ENCODE measurements at places on chromosomes 4 and X.
A peak's percentile ranks its signal among the peaks of the same experiment; 100 is the strongest.

- DNase-seq = no peak
Observed at GRCh38 chr4:60952921-60953320, 247.2 kb upstream of the ADGRL3 start.

- no peak for DNase-seq
Observed at GRCh38 chr4:82560853-82561785, 669 bp downstream of the TMEM150C start.

GRCh38 chr4:23161787-23162186 lies 469.1 kb downstream of the GBA3 start:
- no peak for DNase-seq

DNA sequence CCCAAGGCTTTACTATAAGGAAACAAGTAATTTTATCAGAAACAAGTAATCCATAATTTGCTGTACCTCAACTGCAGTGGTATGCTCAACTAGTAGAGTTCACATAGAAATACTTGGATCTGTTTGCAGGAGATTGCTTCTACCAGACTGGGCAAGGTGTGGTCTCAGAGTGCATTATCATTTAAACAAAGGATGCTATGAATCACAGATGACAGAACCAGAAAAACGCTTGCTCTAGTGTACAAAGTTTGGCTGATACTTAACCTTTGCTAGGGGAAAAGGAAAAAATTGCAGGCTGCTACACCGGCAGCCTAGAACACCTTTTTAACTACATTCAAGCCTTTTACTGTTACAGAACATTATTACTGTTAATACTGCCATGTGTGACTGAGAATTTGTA lies 97.1 kb downstream of the ENOX2 start:
- no peak for DNase-seq

DNA sequence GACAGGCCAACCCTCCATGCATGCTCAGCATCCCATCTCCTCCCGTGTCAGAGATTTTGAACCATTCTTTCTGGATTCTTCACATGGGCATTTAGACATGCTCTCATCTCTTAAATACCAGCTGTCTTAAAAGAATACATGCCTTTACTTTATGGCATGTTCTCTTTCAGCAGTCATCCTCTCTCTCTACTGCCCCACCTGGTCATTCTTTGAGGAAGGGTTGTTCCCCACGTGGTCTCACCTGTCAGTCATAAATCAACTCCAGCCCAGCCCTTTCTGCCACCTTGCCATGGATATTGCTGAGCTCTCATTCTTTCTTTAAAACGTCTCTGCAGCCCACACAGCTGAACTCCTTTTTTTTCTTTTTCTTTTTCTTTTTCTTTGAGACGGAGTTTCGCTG lies 111.3 kb downstream of the ARHGAP10 start:
- no peak for DNase-seq

- DNase-seq = no peak
Observed at GRCh38 chr4:3145234-3145924, 70.9 kb downstream of the HTT start.

DNA sequence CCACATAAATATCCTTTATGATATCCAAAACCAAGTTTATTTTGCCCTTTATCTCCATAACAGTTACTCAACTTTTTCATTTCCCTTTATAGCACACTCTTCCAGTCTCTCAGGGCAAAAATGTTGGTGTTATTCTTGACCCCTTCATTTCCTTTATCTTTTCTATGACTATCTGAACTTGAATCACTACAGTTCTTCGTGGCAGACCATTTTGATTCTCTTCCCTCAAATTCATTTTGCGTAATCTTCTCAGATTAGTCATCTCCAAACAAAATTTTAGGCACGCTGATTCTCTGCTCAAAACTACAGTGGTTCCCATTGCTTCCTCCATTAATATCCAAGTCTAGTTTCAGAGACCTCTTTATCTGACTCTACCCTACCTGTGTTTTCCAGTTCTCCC lies 26.1 kb downstream of the RUFY3 start:
- no peak for DNase-seq

DNA sequence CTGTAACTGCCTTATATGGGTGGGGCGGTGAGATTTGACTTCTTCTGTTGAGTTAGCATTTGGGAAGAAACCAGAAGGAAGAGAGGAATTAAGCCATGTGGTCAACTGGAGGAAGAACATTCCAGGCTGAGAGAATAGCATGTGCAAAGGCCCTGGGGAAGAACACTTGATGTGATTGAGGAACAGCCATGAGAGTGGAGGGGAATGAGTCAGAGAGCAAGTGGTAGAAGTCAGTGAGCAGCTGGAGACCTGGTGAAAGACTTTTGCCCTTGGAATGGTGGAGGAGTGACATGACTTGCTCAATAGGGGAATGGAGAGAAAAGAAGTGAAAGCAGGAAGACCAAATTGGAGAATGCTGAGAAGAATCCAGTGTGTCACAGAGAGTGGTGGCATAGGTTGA lies 327.8 kb upstream of the HAND2 start:
- no peak for DNase-seq

DNA sequence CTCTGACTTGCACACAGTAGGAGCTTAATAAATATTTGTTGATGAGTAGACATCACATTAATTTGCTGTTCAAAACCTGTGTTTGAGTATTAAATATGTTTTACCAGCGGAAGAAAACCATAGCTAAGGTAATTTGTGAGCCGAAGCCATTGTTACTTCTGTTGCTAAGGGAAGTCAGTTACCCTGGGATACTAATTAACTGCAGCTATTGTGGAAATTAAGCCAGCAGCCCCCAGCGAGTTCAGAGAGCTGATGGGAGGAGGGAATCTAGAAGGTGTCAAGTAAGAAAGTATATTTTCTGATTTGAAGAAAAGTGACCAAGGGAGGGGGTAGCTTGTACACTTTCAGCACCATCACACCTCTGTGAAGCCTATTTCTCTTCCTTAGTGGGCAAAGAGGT lies 76.7 kb upstream of the IGSF1 start:
- DNase-seq = no peak

GRCh38 chr4:24607334-24607733 lies 23.0 kb upstream of the DHX15 start:
- DNase-seq = no peak

GRCh38 chrX:1031521-1032430 lies 180.7 kb downstream of the CRLF2 start:
- no peak for DNase-seq

GRCh38 chr4:114149-114548 lies 10.2 kb upstream of the ZNF718 start:
- DNase-seq = no peak

DNA sequence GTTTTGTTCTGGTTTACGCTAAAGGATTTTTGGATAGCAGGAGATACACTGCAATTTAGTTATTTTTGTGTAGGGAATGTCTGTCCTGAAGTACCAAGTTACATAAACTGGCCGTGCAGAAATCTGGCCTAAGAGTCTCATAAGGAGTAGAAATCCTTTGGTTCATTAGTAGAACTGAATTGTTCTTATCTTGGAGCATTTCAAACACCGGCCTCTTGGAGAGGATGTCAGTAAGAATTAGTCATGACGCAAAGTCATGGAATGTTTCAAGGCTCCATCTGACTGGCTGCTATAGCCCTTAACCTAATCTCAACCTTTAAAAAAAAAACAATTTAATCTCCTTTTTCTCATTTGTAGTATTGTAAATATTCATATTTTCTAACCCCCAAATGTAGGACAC lies 15.2 kb downstream of the PDLIM3 start:
- no peak for DNase-seq

- no peak for DNase-seq
Observed at GRCh38 chrX:129115104-129115503, 408.2 kb downstream of the SMARCA1 start.

DNA sequence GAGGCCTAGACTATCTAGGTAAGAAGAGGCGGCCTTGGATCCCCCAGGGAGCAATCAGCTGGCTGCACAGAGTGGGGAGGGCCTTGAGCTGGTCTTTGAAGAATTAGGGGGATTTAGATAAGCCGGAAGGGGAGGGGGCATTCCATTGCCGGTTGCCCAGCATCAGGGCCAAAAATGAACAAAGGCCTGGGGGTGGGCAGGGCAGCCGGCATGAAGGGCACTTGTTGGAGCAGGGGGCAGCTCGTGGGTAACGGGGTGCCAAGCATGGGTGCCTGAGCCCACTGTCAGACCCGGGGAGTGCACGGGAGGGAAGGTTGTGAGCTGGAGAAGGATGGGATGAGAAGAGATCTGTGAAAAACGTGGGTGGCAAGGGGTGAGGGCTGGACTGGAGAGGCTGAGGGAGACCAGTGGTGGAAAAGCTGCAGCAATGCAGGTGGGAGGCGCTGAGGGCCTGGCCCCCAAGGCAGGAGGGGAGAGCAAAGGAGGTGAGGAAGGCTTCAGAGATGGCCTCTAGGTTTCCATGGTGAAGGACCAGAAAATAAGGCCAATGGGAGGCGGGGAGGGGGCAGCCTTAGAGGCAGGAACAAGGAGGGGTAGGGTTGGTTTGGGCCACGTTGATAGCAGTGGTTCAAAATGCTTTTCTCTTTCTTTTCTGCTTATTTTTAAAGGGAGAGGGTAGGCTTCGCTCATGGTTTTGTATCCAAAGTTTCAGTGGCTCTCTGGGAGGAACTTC lies 8.6 kb downstream of the KLF3 start:
- DNase-seq = no peak

DNA sequence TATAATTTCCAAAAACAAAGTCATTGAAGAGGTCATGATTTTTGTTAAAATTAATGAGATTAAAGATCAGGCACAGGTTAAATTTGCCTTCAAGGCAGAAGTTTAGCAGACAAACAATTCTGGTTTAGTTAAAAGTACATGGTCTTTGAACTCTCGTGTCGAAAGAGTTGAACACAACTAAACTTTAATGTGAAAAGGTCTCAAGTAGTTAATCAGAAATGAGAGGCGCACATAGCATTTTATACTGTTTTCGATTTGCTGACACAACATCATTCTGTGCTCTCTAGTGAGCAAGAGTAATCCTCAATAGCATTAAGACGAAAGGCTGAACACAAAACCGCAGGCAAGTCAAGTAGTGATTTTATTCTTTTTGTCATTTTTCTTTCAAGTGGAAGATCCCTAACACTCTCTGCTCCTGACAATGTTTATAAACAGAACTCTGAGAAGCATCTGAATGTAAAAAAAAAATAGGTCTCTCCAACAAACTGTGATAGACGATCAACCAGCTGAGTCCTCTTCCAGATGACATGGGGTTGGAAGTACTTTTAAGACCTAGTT lies 49.8 kb downstream of the SH3RF1 start:
- no peak for DNase-seq

- no peak for DNase-seq
Observed at GRCh38 chrX:45031830-45032378, 158.9 kb downstream of the KDM6A start.

DNA sequence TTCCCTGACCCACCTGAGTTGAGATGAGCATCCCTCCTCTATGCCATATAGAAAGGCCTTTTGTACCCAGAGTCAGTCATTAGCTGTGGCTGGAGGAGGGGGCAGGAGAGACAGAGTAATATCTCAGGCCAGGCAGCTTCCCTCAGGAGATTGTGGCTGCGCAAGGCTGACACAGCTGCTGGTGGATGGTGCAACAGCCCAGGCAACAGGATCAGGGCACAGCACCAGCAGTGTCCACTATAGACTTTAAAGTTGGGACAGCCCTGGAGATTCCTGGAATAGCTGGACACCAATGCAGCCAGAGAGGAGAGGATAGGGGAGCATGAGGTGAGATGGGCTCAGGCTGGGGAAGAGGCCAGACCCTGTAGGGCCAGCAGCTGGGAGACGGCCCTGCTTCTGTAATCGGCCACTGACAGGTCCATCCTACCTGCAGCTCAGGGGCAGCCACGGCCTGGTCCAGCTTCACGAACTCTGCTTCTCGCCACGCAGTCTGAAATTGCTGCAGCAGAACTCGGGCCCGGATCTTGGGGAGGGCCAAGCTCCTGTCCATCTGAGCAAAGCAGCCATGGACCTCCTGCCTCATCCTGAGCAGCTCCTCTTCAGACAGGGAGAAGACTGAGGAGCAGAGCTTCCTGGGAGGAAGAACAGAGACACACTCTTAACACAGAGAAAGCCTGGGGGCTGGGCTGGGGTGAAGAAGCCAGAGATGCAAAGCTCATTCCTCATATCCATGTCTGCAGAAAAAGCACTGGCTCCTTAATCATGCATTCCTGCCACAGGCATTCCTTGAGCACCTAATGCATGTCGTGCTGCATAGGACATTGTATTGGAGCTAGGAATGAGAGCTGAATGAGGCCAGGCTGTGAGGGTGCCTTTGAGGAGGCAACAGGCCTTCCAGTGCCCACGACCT lies 90.1 kb downstream of the EVC2 start:
- DNase-seq = no peak

DNA sequence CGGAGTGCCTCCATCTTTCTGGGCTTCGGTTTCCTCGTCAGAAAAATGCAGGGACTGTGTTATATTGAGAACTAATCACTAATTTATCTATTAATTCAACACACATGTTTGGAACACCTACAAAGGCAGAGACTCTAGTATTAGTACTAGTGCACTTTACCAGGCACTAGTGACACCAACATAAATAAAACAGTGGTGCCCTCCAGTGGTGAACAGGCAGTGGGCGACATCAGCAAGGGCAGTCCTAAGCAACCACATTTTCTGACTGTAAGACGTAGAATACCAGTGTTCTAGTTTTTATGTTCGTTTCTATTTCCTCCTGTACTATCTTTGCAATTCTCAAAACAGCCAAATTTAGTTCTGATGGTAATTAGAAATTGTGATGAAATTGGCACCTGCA lies 69.1 kb upstream of the UCP1 start:
- no peak for DNase-seq

- no peak for DNase-seq
Observed at GRCh38 chrX:77698242-77698641, 87.8 kb downstream of the ATRX start.

DNA sequence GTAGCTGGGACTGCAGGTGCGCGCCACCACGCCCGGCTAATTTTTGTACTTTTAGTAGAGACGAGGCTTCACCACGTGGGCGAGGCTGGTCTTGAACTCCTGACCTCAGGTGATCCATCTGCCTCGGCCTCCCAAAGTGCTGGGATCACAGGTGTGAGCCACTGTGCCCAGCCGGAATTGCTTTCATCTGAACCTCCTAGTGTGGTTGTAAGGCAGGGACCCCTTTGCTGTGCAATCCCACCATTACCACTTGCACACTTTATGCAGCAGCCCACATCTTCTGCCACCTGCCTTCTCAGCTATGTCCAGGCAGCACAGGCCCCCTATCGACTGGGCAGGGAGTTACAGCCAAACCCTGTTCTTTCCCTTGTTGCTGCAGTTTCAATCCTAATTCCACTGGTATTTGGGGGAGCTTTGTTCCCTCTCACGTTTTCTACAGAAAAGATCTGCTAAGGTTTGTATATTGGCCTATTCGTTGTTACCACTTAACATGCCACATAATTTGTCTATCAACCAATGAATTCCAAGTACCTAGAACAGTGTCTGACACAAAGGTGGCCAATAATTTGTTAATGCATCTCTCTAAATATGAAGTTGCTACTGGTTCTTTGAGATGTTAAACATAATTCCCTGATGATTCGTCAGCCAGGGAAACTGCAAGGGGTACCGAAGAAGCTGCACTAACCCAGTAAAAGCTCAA lies 6.5 kb downstream of the RPL39 start:
- DNase-seq = peak; percentile 70

DNA sequence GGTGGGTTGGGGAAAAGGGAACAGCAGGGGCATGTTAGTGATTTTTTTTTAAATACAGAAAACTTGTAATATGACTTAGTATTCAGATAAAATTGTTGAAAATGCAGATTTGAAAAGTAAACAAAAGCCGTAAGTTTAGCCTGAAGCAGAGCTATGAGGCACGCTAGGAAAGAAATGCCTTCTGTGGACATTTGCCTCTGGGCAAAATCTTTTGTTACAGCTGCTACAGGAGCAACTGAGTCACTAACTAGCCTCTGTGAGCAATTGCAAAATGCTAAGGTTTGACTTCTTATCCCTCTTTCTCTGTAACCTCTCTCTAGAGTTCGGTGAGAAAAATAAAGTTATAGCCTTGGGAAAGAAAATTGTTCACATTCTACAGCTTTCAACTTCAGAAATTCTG lies 350.0 kb downstream of the SLC7A11 start:
- DNase-seq = no peak

GRCh38 chrX:1165535-1166196 lies 46.8 kb downstream of the CRLF2 start:
- no peak for DNase-seq

Measured in activated CD8-positive, alpha-beta memory T cell treated with anti-CD3 and anti-CD28 coated beads for 24 hours (primary cell).